Suppressor macrophage treated with lipopolysaccharide for 1 hour (primary cell): ENCODE measurements at places on chromosomes 3 and 15.

- peak; percentile 28 for DNase-seq
These were observed 4.8 kb downstream of the PAQR5 start for GRCh38 chr15:69303337-69304181.

DNA sequence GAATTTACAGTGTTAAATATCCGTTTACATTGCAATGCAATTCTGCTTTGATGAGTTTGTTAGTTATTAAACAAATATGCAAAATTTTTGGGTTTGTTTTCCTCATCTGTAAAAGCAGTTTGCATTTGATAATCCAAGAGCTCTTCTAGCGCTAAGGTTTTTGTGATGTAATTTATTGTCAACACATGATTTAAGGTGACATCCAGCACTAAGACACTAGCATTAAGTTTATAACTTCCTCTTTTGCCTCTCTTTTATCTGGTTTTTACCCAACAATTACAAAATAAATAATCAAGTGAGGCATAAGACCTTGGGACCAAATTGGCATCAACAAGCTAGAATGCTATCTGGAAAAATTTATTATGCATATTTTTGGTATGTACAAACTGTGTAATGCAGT, 969 bp upstream of the DNAJC19 start:
- DNase-seq: no peak

GRCh38 chr3:196073255-196073753, 8.6 kb downstream of the TFRC start:
- peak; percentile 84 for DNase-seq

GRCh38 chr3:136925425-136926190, 32.2 kb upstream of the IL20RB start:
- DNase-seq: no peak

GRCh38 chr3:109072194-109072593, 45.7 kb downstream of the MORC1 start:
- DNase-seq: no peak

- DNase-seq: peak; percentile 88
These were observed at the start of gene TMEM266 for GRCh38 chr15:76059320-76060117. TMEM266 (plus strand) TSS chr15:76059985; CDS start chr15:76134264, 74,279 bp downstream.

- DNase-seq: no peak
These were observed 487.2 kb upstream of the FRG2C start for GRCh38 chr3:75176937-75177336.

GRCh38 chr3:64913515-64913914, 225.7 kb upstream of the ADAMTS9 start:
- no peak for DNase-seq

DNA sequence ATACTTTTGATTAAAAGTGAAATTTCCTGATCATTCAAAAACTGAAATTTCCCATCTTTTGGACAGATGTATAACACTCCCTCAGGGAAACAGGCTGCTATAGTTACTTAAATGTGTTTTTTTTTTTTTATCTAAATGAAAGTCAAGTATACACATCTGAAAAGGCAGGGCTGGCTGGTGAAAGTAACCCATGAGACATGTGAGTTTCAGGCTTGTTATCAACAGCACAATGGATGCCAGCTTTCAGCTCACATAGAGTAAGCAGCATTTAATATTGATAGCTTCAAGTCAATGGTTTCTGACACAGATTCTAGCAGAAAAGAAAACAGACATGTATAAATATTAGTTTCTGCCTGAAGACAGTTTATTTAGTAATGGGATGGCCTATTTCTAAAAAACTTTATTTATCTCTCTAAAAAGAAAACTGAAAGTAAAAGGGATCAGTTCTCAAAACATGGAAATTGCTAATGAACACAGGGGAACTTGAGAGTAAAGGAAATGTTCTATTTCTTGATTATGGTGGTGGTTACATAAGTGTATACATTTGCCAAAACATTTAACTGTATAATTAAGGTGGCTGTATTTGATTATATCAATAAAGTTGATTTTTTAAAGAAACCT, 89.7 kb upstream of the CMC1 start:
- DNase-seq: peak; percentile 20

DNA sequence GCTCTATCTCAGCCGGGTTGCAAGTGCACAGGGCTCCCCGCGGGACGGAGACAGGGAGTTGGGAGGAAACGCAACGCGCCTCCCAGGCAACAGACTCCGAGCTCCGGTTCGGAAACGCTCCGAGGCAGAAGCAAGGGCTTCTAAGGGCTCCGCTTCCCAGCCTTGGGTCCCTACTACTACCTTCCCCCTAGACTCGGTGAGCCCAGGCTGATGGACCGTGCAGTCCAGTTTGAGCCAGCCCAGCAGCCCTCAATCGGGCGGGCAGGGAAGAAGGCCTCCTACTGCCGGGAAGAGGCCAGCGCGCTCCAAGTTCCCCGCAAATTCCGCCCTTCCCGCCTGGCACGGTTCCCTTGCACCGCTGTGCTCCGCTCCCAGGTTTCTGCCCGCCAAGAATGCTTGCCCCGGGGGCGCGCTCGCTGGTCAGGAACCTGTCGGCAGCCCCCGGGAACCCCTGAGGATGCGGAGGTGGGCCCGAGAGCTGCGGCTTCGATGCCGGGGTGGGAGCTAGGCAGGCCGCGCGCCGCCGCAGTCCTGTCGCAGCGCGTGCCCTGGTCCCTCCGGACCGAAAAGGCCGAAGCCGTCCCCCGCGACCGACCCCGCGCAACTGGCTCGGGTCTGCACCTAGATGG, 728 bp downstream of the TRANK1 start:
- peak; percentile 69 for DNase-seq

DNA sequence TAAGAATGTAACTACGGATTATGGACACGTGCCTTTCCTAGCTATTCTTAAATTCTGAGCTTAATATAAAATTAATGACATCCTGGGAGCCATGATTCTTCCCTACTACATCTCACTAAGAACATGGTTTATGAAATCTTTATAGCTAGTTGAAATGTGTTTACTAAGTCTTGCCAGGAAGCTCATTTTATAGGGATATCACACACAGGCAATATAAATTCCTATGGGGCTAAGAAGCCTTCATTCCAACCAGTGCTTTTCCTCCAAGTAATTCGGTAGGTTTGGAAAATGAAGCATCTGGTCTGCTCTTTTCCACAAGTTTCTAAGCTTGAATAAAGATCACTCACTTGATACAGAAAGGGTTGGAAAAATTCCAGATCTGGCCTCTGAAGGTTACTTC, 802.6 kb downstream of the FHIT start:
- no peak for DNase-seq

DNA sequence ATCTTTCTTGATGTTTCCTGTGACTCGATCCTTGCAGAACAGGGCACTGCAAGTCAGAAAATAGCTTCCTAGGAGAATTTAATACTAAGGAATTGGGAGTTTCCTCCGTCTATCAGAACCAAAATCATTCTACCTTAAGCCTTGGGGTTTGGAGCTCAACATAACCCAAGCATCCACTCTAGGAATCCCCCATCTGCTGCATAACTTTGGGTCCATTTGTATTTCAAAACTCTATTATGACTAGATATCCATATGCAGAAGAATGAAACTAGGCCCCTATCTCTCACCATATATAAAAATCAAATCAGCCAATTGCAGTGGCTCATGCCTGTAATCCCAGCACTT, 61.7 kb upstream of the AKAP13 start:
- no peak for DNase-seq

DNA sequence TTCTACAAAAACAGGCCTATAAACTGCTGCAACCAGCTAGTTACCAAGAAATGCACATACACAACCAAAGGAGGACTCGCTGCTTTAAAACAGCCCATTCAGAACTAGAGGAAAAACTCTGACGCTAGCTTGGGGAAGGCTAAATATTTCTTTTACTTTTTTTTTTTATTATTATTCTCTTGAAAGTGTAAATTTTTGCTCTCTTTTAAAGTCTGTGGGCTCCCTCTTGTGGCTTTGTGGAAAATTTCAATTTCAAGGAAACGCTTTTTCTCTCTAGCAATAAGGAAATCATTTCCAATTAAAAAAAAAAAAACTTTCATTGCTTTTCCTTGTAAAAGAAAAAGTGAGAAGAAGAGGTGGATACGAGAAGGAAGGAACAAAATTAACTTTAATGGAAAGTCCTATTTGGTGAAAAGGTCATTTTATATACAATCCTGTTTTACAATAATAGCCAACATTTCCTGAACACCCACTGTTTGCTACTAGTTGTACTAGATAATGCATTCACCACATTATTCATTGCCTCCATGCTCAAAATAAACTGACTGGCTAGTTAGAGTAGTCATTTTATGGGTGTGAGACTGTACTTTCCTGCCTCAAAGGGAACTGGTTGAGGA, 51.2 kb upstream of the SAMMSON start:
- peak; percentile 75 for DNase-seq

DNA sequence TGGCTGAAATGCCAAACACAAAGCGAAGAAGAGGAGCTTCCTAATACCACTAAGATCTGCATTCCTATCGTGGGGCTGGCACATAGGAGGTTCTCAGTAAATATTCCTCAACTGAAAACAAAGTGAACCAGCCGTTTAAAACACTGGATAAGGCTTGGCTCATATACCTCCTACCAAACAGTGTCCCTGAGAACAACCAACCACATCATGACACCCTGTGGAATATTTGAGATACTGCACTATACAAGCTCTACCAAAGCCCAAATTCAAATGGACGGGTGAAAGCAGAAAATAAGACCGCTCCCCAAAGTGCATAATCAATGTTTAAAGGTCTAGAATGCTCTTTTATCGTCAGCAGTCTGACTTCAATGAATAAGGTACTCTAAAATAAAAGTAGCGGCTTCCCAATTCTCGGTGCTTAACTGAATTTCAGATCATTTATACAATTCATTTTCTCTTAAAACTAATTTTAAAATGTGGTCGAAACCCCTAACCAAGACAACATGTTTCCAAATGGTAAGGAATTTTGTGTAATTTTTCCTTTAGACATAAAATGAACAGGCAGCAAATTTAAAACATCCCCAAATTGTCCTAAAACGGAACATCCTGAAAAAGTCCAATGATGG, 425.8 kb downstream of the ERC2 start:
- no peak for DNase-seq

- DNase-seq: no peak
These were observed 11.4 kb downstream of the TRAK1 start for GRCh38 chr3:42102571-42102970.

DNA sequence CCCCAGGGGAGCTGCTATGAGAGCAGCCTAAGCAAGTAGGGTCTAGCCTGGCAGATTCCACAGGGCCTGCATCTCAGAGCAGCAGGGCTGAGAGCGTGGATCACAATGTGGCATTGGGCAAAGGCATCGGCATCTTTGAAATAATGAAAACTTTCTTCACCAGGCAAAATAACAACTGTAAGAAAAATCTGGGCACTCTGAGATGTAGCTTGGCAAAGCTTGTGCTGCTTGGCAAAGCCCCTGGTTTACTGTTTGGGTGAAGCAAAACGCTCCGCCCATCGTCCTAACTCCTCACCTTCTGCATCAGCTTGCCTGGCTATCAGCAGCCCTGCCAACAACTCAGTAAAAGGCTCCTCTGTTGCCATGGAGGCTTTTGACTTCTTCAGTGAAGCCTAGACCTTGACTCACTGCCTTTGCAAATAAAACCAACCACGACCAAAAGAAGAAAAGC, 212.8 kb upstream of the EIF1B start:
- no peak for DNase-seq

DNA sequence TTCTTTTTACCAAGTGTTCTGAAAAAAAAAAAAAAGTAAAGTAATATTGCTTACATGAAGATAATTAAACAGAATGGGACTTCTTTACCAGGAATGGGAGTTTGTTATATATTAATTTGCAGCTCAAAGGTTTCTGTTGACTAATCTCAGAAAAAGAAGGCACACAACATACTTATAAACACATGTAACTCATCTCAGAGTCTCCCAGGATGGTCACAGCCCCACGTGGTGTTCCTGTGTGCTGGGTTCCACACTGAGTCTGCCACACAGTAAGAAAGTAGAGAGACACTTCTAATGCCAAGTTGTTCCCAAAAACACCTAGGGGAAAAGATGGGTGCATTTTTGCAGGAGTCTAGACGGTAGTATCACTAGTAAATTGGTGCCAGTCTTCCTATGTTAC, 116.7 kb upstream of the ICE2 start:
- DNase-seq: no peak

- no peak for DNase-seq
These were observed 331.0 kb upstream of the RASGRP1 start for GRCh38 chr15:38895326-38896255.

- no peak for DNase-seq
These were observed 4.8 kb downstream of the RAP2B start for GRCh38 chr3:153166796-153167195.

- peak; percentile 76 for DNase-seq
These were observed 2.2 kb upstream of the GRAMD2A start for GRCh38 chr15:72199721-72200212.

GRCh38 chr3:48405971-48406370, 23.9 kb downstream of the PLXNB1 start:
- DNase-seq: no peak

DNA sequence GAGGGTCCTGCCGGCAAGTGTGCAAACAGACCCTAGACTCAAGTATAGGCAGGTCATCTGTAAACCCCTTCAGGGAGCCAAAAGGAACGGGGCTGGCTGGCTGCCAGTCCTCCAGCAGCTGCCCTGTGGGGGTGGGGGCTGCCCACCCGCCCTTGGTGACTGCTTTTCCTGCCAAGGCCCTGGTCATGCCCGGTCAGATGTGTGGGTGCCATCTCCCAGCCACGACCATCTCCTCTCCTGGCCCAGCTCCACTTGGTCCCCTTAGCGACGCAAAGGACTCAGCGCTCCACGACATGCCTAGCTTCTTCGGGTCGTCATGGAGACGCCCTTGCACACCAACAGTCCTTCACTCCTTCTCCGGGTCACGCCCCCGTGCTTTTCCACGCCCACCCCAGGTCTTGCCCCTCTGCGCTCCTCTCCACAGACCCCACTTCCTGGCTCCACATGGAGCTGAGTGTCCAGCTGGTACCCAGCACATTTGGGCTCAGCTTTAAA, 2.4 kb downstream of the MUC4 start:
- DNase-seq: peak; percentile 15

- DNase-seq: peak; percentile 62
These were observed 730.2 kb downstream of the TUSC7 start for GRCh38 chr3:117439812-117440211.

DNA sequence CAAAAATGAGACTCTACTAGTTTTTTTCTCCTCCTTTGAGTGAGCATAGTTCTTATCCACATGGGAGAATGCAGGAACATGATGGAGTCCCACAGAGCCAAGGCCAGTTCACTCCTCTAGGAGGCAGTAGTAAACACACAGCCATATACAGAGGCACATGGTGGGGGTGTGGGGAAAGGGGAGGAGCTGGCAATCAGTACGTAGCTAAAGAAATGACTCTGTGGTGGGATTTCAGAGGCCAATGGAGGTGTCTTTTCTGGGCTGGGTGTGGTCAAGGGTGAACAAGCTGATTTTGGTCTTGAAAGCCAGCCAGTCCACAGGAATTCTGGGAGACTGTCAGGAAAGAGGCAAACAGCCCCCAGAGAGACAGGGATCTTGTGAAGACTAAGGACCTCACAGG, 6.6 kb upstream of the RAB11A start:
- DNase-seq: peak; percentile 85

GRCh38 chr3:30777426-30778113, 116.9 kb downstream of the GADL1 start:
- DNase-seq: no peak

GRCh38 chr3:166472015-166472414, 634.8 kb upstream of the BCHE start:
- no peak for DNase-seq

- peak; percentile 23 for DNase-seq
These were observed 210.7 kb upstream of the TRIM42 start for GRCh38 chr3:140467104-140467577.
